ENCODE measurements at places on chromosomes 2 and 18.

DNA sequence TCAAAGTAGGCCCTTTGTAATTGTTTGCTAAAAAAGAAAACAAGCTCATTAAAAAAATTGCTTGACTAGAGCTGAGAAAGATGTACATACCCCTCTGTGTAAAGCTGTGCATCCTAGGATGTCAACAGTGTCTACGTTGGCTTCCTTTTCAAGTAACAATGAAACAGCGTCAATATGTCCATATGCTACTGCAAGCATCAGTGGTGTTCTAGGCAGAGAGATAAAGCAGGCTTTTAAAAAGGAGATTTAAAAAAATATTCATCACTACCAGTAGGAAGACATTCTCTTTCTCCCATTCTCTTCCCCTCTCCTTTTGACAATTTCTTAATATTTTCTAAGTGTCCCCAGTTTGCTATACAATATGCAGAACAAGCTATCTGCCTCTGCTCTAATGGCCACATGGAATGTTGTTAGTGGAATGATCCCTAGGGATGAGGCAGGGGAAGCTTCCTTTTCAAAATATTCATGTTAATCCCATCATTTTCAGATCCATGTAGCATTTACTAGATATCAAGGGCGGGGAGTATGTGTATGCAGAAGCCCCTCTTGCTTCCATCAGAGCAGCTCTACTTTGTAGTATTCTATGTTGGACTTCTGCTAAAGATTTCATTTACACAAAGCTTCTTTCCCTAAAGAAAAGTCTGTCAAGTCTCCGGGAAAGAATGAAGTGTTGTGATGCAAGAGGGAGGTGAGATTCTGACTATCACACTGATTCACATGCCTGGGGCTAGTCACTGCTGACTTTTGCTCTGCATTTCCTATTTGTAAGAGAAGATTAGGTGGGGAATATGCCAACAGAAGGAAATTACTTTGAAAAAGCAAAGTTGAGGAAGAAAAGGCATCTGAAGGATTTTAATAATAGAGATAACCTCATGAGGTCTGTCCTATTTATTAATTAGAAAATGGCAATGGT lies 81.5 kb upstream of the PGAP1 start:
- DNase-seq = no peak

DNA sequence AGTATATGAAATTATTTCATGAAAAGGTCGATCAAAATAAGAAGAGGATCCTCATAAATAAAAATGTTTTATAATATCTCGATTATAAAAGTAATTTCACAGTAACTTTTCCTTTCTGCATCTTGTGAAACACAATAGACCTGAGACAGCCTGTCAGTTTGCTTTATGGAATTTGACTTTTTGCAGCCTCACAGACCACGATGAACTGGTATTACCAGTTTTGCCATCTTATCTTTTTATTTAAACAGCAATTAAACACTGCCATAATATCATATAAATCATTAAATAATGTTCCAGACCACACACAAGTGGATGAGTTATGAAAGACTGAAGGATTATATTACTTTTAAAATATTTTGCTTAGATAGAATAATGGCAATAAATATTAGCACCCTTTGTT lies 10.7 kb upstream of the GALNT3 start:
- DNase-seq = no peak

GRCh38 chr18:59272221-59272888 lies 899 bp downstream of the RAX start:
- DNase-seq = no peak

GRCh38 chr18:62377131-62377807 lies 52.2 kb downstream of the TNFRSF11A start:
- no peak for DNase-seq

DNA sequence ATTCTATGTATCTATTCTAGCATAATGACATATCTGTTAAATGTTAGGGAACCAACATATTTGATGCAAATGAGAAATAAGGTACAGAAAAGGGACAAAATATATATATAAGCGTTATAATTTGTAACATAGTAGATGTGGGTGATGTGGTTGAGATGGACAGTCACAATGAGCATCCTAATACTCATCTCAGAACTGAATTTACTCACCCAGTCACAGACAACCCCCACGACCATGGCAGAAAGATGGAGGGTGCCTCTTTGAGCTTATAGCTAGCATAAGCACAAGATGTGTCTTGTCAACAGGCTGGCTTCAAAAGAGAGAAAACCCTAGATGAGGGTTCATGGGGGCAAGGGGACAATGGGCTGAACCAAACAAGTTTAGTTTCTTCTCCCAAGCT lies 9.1 kb upstream of the DSG3 start:
- DNase-seq = no peak

- no peak for DNase-seq
Observed at GRCh38 chr2:235433860-235434259, 60.0 kb upstream of the AGAP1 start.

DNA sequence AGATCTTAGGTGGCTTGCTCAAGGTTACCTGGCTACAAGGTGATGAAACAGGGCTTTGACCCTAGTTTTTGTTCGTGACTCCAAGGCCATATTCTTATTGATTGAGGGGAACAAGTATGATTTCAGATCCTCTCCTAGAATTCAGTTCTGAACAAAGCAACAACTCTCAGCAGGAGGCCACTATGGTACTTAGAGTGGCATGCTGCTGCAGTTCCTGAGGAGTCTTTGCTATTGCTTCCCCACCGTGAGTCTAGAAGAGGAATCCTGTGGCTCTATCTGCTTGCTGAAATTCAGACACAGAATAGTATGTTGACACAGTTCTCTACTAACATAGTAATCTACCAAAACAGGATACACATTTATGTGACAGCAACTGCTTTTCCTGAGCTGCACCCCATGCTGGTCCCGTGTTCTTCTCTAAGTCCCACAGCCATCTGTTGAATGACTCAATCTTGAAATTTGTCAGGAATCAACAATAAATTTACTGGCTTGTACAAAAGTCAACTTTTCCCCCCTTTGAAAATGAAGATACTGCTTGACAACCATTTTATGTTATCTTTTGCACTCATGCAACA lies 4.1 kb downstream of the TGFBRAP1 start:
- DNase-seq = no peak

- DNase-seq = no peak
Observed at GRCh38 chr2:15895615-15896469, 44.5 kb upstream of the MYCN start.

- DNase-seq = no peak
Observed at GRCh38 chr2:122389694-122390093, 634.2 kb downstream of the TSN start.

DNA sequence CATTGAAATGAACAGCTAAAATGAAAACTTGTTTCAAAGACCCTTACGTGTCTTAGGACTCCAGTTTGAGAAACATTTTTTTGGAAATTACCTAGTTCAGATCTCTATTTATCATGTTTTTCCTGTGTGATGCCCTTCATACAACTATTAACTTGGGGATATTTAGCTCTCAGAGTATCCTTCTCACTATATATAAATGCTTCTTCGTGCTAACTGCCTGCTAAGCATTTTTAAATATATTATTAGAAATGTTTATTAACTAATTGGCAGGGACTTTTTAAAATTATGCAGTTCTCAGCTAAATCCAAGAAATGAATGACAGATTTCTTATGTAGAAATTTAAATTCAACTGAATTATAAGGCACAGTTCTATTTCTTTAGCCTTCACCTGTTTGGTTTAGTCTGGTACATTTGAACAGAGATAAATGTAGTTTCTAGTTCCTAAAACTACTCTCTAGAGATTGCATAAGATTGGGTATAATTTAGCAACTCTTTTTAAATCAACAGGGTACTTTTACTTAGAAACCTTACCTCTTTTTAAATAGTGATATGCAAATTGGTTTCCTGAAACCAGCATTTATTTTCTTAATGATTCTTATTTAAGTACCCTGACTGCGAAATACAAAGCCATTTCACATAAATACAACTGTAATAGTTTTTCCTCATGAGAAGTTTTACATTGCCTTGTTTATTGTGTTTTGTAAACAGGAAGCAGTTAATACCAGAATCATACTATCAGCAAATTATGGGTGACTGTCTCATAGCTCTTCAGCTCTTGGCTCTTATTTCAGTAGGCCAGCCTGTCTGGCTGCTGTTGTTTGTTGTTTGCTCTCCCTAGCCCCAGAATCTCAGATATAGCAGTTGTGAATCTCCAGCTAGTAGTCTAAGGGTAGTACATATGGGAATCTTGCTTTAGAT lies 140.7 kb downstream of the PTRHD1 start:
- DNase-seq = peak; percentile 15

DNA sequence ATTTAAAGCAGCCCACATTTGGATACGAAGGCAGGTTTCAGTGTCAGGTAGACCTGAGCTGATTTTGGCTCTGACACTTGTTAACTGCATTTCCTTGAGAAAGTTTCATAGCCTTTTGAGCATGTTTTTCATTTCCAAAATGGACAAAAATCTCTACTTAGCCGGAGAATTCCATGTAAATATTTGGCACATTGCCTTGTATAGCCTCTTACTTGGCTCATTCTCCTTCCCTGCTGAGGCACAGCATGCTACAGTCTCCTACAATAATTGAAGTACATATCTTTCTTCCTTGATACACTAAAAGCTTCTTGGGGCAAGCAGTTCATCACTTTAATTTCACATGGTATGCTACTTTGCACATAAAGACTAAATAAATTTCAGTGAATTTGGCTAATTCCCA lies 772.2 kb upstream of the CHAC2 start:
- DNase-seq = no peak

DNA sequence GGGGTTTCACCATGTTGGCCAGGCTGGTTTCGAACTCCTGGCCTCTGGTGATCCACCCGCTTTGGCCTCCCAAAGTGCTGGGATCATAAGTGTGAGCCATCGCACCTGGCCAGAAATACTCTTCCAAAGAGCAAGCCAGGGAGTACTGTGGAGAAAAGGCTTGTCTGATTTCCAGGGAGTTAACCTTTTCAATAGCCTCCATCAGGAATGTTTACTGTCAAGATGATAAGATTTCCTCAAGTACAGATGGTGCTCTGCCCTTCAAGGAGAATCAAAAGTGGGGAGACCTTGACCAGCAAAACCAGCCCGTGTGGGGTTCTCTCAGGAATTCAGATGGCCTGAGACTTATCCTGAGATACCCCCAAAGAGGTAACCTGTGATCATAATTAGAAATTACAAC lies 237.2 kb downstream of the PRKCE start:
- no peak for DNase-seq

- no peak for DNase-seq
Observed at GRCh38 chr2:223041527-223042109, 10.4 kb upstream of the KCNE4 start.

- no peak for DNase-seq
Observed at GRCh38 chr2:38489846-38490245, 112.8 kb upstream of the ATL2 start.

- no peak for DNase-seq
Observed at GRCh38 chr2:177489719-177490301, 97.2 kb downstream of the AGPS start.

DNA sequence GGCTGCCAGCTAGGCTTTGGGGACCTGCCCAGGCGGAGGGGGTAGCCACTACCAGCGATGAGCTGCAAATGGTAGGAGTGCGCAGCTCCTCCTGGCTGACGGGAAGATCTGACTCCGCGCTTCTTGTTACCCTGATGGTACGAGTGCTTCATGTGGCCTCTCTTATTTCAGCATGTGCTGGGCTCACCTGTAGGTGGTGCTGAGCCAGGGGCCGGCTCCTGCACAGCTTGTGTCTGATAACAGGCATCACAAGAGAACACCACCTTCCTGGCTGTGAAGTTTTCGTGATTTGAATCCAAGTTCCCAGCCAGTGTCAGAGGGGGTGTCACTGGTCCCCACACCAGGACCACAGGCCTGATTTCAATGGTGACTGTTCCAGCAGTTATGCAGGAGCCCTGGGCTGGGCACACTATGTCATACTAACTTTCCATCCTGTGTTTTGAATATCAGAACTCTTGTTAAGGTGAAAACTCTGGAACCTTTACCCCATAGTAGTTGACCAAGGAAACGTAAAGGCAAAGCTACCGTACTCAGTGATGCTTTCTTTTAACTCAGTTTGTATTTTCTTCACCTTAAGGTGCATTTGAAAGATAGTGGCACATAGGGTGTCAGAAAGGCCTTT lies 28.0 kb downstream of the APCDD1 start:
- DNase-seq = no peak

DNA sequence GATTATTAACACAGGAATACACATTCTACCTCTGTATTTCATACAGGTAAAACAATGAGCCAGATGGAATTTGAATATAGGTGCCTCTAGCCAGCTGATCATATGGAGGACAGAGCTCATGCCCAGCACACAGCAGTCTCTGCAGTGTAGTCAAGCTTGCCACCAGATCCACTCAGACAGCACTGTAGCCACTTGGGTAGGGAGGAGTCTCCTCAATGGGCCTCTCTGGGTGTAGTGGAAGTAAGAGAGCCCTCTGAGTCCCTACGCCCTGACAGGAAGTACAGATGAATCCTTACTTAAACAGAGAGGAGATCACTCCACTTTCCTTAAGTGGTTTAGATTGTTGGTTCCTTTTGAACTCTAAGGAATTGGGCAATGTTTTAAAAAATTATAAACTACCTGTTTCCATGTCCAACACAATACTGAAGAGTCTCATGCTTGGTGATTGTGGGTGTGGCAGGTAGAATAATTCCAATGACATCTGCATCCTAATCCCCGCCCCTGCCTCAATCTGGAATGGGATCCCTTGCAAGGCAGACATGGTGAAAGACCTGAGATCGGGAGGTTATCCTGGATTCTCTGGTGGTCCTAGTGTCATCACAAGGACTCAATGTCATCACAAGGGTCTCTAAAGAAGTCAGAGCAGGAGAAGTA lies 23.0 kb upstream of the TMEM200C start:
- DNase-seq = no peak

GRCh38 chr2:238097201-238097987 lies 2.7 kb upstream of the ESPNL start:
- no peak for DNase-seq

- no peak for DNase-seq
Observed at GRCh38 chr18:75183524-75183923, 25.4 kb downstream of the PTGR3 start.

GRCh38 chr18:9055626-9056025 lies 46.9 kb upstream of the NDUFV2 start:
- DNase-seq = no peak

DNA sequence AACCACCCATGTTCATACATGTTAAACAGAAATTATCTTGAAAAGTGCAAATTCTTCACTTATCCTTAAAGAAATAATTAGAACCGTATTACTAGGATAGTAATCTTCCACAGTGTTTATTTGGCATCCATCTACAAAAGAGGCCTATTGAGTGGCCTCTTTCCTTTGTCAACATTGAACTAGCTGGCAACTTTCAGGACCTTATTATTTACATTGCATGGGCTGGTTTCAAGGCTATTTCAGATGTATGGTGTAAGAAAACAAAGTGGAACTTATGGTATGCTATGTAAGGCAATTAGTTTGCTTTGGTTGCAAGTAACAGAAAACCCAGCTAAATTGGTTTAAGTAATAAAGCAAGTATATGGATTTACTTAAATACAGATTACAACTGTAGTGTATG lies 324.6 kb downstream of the RBM43 start:
- DNase-seq = no peak
